ENCODE measurements at places on chromosomes 6 and 20. TPM values are rescaled to one million over a fixed set of nuclear protein-coding genes. Genes with fewer than 3 reads are reported as not detected.

DNA sequence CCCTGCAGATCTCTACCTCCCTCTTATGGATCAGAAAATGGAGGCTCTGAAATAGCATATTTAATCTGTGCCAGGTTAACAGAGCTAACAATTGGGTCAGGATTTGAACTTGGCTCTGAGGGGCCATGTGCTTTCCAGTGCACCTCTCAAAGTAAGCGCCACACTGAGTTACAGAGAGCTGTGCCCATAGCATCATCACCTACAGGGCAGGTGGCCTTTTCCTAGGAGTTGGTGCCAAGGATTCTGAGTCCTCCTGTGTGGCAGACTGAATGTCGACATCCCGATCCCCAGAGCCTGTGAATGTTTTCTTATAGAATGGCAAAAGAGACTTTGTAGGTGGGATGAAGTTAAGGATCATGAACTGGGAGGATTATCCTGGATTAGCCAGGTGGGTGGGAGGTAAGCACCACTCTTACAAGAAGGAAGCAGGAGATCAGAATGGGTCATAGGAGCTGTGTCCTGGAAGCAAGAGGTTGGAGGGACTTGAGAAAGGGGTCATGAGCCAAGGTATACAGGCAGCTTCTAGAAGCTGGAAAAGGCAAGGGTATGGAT is 68.0 kb upstream of the TBC1D7 start:
- DNase-seq, result no peak

- peak; percentile 95 for DNase-seq
Observed at GRCh38 chr20:51350941-51351631, 191.4 kb downstream of the NFATC2 start.

DNA sequence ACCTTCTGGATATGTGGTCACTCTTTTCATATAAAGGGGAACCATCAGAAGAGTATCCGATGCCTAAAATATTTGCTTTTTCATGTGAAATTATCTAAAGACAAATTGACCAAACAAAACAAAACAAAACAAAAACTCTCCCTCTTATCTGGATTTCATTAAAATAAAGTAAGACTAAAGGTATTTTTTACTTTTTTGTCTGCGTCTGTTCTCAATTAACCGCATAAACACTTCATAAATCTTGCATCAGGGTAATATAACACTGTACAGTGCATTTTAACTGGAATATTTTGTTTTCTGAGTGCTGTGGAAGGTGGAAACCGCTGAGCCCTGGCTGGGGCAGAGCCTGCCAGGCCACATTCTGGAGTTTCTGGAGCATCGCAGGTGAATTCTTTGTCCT is 234.1 kb upstream of the ZFP64 start:
- no peak for DNase-seq

DNA sequence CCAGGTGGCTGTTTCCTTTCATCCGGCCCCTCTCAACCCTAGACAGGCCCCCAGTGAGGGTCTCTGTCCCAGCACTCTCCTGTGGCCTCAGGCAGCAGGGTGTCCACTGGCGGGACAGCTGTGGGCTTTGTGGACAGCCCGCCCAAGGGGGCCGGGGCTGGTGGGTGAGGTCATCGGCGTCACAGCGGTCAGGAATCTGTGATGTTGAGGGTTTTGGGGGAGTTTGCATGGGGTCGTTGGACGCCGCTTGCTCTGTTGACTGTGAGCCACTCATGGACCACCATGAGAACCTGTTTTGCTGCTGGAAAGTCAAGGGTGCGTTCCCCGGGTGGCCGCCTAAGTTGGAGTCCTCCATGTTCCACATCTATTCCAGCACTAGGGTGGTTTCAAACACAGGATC is 146.4 kb downstream of the DTNBP1 start:
- DNase-seq, result no peak

- DNase-seq, result peak; percentile 22
Observed at GRCh38 chr20:8155812-8156211, 23.7 kb downstream of the PLCB1 start.

Gene TMEM170B
- 0.28 TPM for total RNA-seq

Measured in IMR-90 (cell line).